AG08396 (cell line): ENCODE measurements at places on chromosomes 11 and 22.

- no peak for DNase-seq
Measured at GRCh38 chr11:12544986-12545775, 129.0 kb upstream of the TEAD1 start.

- peak; percentile 99 for DNase-seq
Measured at GRCh38 chr11:64317961-64318765, at the start of gene PRDX5. Gene PRDX5, plus strand, starts transcription at chr11:64318121. Its CDS starts 95 bp downstream, at chr11:64318216.

DNA sequence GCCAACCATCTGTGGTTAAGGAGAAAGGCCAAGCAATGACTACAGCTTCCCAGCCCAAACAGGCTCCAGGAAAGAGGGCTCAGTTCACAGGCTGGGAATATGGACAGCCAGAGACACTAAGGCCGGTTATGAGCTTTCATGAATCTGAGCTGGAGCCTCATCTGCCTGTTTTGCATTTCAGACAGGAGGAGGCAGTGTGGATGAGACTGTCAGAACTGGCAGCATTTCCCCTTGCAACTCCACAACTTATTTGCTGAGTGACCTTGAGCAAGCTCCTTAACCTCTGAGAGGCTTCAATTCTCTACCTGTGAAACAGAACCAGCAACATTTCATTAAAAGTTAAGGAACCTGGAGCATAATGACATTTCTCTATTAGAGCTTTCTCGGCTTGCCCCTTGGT is 264.0 kb downstream of the ETS1 start:
- peak; percentile 45 for DNase-seq

DNA sequence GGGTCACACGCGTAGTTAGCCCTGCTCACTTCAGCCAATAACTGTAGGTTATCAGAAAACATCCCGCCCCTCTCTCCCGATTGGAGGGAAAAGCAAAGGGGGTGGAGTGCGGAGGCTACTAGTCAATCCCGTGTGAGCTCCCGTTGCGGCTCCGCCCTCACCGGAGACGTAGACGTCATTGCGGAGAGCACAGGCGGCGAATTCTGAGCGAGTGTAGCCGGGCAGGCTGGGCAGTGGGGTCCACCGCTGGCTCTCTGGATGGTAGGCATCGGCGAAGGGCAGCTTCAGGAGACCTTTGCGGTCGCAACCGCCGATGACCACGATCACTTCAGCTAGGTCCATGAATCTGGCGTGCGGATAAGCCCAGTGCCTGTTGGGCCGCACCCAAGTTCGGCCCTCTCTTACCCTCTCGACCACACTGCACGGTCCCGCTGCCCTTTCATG is 4.7 kb downstream of the KLHL35 start:
- DNase-seq: peak; percentile 96

- peak; percentile 81 for DNase-seq
Measured at GRCh38 chr22:41021613-41022454, 70.6 kb upstream of the EP300 start.
